ENCODE measurements at places on chromosomes 3 and 15.

DNA sequence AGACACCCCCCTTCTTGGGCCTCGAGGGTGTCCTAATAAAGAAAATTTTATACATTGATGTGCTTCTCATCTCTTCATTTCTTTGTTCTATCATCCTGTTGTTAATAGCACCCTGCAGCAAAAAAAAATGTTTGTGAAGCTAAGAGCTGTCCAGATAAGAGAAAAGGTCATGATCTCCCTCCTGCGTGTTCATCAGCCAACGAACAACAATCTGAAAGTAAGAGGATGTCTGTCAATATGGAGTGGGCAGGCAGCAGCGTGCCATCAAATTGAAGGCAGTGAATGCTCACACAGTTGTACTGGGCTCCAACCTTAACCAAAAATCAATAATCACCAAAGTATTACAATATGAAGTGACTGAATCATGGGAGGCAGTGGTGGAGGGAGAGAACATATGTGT lies 418.6 kb upstream of the ONECUT1 start:
- DNase-seq, result no peak

- DNase-seq, result no peak
Observed at GRCh38 chr15:70447928-70448698, 315.2 kb downstream of the UACA start.

DNA sequence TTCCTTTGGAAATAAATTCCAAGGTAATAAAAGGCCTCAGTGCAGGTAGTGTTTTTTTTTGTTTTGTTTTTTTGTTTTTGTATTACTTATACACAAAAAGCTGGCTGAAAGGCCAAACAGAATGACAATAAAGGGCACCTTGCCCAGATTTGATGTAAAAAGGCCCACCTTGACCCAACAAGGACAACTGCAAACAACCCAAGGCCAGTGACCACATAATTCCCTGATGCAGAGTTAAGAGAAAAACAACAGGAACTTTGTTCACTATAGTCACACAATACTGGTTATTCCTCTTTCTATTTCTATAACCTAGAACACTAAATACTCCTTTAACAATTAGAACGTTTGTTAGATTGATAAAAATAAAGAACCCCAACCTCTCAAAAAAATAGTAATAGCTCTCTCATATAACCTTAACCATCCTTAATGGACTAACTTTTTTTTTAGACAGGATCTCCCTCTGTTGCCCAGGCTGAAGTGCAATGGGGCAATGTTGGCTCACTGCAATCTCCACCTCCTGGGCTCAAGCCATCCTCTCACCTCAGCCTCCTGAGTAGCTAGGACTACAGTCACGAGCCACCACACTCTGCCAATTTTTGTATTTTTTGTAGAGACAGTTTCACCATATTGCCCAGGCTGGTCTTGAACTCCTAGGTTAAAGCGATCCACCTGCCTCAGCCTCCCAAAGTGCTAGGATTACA lies 113.3 kb downstream of the MAGI1 start:
- no peak for DNase-seq

GRCh38 chr15:25240461-25241021 lies 198.3 kb downstream of the UBE3A start:
- no peak for DNase-seq

DNA sequence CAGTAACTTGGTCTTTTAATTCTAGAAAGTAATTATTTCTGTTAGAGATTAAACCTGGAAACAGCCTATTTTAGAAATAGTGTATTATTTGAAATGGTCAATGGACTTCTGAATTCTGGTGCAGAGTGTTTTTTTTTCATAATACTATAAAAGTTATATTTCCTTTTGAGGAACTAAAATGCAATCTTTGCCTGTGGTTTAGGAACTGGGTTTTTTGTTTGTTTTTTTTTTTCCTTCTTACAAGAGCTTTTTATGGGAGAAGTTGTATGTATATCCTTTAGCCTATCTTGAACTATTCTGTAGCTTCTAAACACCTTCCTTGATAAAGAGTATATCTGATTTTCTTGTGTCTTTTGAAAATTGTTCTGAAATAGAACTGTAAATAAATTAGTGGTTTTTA lies 88.3 kb downstream of the ARIH1 start:
- DNase-seq, result no peak

GRCh38 chr3:169964176-169964575 lies 2.4 kb upstream of the SEC62 start:
- DNase-seq, result no peak

DNA sequence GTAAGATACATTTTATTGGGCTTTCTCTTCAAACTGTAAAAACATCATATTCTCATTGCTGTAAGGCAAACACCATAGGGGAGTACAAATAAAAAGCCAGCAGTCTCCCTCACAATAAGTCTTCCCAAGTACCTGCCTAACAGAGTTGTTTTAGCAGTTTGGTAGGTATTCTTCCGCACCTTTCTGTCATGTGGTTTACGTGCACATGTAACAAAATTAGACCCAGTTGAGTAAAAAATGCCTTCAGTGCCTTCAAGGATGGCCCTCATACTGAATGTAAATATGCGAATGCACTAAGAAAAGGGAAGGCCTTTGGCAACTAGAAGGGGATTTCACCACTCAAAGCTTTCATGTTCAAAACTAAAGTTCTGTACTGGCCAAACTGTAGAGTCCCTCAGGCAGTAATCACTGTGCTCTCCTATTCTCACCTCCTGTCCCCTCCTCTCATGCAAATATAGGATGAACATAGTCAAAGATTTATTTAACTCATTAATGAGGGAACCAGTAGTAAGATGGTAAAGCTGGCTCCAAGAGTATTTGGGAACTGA lies 26.4 kb downstream of the USP3 start:
- DNase-seq, result no peak
